Hepatic stellate cell (primary cell): ENCODE measurements at places on chromosomes 5 and 9.

DNA sequence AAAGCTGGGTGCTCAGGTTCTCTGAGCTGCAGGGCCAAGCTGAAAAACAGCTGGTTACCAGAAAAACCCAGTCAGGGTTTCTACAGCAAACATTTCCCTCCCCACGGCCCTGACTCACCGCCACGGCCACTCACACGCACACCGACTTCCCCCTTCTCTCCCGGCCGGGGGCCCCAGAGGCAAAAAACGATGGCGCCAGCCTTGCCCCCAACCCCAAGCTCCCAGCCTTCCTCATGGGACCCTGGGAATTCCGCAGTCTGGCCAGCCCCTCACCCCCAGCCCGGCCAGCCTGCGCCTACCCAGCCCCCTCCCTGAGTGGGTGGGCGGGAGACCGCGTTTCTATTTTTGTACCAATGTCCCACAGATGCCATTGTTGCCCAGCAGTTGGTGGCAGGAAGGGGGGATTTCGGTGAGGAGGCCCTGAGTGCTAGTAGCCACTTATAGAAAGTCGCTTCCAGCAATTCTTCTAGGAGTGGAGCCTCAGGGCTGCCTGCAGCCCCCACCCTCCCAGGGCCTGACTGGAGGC, 18.4 kb downstream of the ENG start:
- DNase-seq: peak; percentile 92

GRCh38 chr5:29796013-29796412, 1397.5 kb upstream of the CDH6 start:
- DNase-seq: no peak

DNA sequence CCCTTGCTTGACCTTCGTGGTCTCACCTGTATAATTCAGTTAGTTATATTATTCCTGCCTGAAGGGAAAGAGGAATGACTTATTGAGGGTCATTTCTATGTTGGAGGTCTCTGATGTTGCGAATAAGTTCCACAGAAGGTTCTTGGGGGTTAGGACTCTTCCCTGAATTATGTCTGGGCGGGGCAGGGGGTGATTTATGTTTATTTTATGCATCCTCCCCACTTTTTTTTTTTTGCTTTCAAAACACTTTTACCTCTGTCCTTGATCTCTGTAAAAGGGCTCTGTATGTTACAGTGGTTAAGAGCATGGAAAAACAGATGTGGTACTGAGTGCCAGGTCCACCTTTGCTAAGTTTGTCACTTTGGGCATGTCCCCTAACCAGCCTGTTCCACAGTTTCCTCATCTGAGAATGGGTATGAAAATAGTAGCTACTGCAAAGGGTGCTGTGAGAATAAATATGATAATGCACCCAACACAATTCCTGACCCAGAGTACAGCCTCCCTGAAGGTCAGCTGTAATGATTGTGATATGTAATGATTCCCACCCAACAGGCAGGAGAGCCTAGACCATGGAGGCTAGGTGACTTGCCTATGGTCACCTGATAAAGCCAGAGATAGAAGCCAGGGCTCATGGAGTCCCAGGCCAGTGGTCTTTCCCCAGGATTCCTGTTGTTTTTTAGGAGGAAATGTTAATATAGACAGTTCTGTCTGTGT, 54.8 kb downstream of the SLC22A5 start:
- DNase-seq: no peak

GRCh38 chr9:76602199-76602598, 143.2 kb downstream of the GCNT1 start:
- DNase-seq: no peak

DNA sequence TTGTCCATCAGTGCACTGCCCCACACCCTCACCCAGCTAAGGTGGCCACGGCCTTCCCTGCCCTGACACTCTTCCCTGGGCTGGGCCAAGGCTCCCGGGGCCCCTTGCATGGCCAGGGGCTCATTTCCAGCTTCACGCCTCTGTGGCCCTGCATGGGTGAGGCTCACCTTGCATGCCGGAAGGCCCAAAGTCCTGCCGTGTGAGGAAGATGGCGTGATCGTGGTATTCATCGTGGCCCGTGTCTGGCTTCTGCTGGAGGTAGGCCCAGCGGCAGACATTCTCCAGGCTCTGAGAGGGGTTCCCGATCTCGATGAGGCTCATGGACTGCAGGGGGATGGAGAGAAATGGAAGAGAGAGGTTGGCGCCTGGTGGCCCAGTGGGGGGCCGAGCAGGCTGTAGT, 98.4 kb downstream of the ZNF354C start:
- DNase-seq: no peak

GRCh38 chr5:163563880-163564279, 58.5 kb downstream of the MAT2B start:
- DNase-seq: no peak

- DNase-seq: no peak
These were observed 292.8 kb downstream of the SLF1 start for GRCh38 chr5:94911276-94911675.

- DNase-seq: peak; percentile 75
These were observed 27.9 kb upstream of the RECK start for GRCh38 chr9:36008774-36009300.

GRCh38 chr5:179430193-179431175, 85.2 kb upstream of the ADAMTS2 start:
- no peak for DNase-seq

DNA sequence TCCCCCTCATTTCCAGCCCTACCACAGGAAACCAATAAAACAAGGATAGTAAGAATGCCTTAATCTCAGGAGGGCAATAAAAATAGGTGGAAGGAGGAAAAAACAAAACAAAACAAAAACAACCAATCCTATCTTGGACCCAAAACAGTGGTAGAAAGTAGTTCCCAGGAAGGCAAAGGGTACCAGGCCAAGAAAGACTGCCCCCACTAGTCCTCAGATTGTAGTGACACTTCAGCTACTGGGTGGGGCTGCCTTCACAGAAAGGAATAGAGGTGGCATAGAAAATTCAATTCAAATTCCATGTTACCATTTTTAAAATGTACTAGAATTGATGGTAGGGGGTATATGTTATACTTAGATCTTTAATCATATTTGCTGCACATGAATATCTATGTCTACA, 59.3 kb downstream of the DPYSL3 start:
- DNase-seq: no peak

- DNase-seq: no peak
These were observed 246.4 kb downstream of the ACTL7B start for GRCh38 chr9:108609227-108609896.

DNA sequence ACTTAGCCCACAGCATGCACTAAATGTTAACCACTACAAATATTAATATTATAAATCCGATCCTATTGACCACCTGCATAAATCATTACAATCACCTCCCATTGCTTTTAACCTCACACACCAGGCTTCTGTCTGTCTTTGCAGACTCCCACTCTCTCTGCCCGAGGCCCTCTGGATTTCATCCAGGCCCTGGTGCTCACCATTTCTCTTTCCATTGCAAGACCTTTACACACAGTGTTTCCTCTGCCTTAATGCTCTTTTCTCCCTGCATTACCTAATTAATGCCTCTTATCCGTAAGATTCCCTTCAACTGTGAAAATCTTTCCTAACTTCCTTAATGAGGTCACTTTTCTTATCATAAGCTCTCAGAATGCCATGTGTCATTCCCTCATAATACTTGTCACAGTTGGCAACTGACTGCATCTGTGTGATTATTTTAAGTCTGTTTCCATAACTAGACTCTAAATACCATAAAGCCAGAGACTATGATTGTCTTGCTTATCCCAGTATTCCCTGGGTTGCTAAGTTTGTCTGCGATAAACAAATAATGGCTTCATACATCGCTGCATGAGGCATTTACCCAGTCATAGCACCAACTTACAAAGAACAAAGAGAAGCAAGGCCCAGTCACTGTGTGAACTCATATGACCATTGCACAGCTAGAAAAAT, 155.1 kb downstream of the CCDC192 start:
- no peak for DNase-seq
